ENCODE measurements at places on chromosomes 1 and 21.

DNA sequence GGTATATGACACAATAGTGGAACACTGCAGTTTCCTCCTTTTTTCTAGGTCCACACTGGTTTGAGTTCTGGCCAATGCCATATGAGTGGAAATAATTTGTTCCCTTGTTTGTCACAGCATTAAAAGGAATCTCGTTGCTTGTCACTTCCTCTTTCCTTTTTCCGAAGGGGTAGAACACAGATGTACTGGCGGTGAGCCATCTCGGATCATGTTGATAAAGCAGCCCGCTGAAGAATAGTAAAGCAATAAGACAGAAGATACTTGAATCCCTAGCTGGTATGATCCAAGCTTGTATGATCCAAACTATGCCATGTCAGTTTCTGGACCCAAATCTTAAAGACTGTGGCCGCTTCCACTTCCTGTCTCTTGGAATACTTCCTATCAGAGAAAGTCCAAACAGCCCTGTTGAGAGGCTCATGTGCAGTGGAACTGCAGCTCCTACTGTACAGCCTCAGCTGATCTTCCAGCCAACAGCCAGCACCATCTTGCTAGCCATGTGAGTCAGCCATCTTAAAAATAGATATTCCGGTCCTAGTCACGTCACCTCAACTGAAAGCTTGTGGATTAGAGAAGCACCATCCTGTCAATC, 40.3 kb downstream of the CFHR5 start:
- no peak for DNase-seq

DNA sequence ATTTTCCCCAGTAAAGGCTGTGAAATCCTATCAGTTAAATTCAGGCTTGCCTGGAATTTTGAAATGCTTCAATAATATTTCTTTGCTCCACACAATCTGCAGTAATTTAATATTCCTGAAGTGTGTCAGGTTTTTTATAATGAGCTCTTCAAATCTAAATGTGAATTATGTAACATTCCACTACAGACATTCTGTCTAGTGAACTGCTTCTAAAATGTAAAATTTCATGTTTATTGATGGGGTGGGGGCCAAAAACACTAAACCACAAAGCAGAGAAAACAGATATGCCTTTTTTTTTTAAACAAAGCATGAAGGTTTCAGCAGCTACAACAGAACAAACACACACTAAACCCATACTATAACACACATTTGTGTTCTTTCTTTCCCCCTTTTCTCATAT, 129.7 kb downstream of the DAB1 start:
- no peak for DNase-seq

DNA sequence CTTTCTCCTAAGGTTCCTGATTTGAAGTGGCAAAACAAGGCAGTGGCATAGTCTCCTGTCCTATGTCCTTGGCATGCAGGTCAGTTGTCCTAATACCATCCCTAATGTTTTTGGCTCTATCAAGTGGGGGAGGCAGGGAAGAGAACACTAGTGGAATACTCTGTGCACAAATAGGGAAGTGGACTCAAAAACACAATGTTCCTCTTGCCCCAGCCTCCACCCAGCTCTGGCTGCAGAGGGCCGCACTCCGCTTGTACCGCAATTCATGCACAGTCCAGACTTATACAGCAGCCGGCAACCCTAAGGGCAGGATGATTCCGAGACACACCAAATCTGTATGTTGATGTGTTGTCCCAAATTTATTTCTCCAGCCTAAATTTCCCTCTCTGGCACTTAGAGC, 14.5 kb downstream of the PLEKHO1 start:
- no peak for DNase-seq

DNA sequence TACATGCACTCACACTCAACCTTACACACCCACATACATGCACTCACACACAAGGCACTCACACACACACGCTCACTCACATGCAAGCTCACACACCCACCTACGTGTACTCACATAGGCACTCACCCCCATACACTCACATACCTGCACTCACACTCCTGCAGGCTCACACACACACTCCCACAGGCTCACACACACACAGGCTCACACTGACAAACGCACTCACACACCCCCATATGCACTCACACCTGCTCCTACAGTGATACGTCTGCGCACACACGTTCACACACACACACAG, 19.1 kb upstream of the TMEM52 start:
- DNase-seq: no peak

- DNase-seq: no peak
Observed at GRCh38 chr1:241677201-241677600, 25.1 kb downstream of the WDR64 start.

DNA sequence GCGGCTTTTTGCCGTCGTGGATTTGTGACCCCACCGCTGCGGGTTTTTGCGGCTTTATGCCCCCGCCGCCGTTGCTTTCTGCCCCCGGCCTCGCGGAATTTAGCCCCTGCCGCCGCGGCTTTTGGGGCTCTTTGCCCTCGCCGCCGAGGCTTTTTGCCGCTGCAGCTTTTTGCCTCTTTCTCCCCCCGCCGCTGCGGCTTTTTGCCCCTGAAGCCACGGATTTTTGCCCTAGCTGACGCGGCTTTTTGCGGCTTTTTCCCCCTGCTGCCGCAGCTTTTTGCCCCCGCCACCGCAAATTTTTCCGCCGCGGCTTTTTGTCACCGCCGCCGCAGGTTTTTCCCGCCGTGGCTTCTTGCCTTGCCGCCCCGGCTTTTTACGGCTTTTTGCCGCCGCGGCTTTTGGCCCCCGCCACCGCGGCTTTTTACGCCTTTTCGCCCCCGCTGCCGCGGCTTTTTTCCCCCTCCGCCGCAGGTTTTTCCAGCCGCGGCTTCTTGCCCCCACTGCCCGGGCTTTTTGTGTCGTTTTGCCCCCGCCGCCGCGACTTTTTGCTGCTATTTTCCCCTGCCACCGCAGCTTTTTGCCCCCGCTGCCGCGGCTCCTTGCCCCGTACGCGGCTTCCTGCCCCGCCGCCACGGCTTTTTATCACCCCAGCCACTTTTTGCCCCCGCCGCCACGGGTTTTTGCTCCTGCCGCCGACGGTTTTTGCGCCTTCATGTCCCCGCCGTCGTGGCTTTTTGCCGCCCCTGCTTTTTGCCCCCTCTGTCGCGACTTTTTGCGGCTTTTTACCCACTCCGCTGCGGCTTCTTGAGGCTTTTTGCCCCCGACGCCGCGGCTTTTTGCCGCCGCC, 3933.6 kb downstream of the SRGAP2C start:
- no peak for DNase-seq
